Adrenal gland (tissue), 19 donors: ENCODE measurements at places on chromosomes 6 and 20. TPM values are rescaled to one million over a fixed set of nuclear protein-coding genes. Genes with fewer than 3 reads are reported as not detected.
A peak's percentile ranks its signal among the peaks of the same experiment; 100 is the strongest.

DNA sequence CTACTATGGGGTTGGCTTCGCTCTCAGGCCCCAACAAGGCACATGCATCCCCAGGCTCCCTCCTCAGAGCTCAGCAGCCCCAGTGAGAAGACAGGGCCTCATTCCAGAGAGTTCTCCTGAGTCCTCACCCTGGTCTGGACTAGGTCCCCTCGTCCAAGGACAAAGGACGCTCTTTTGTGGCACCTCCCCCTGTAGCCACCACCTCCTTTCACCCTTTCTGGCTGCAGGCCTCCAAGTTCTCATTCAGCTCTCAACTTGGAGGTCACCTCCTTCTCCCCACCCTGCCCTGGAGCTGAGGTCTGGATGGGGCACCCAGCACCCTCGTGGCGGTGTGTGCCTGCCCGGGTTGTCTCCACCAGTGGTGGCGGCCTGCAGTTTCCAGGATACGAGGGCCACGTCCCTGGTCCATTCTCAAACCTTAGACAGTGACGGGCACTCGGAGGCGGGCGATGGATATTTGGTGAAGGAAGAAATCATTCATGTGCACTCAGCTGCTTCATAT, 2.5 kb downstream of the UNC93A start:
- no peaks in the 10 kb centered on the region for H3K36me3 ChIP-seq
- H3K4me1 ChIP-seq = no peaks in the 10 kb centered on the region
- no peak overlapping the region for H3K27ac ChIP-seq
- no peak overlapping the region for H3K4me3 ChIP-seq
- H3K27me3 ChIP-seq = no peaks in the 10 kb centered on the region

GRCh38 chr6:6806844-6807518, 218.5 kb downstream of the LY86 start:
- peaks cover 25% of the 10 kb centered on the region for H3K4me1 ChIP-seq
- H3K4me3 ChIP-seq = no peak overlapping the region
- H3K27ac ChIP-seq = peak overlapping the region; percentile 62
- no peaks in the 10 kb centered on the region for H3K36me3 ChIP-seq
- no peak for DNase-seq

- peak overlapping the region; percentile 66 for H3K27ac ChIP-seq
- H3K4me3 ChIP-seq = no peak overlapping the region
- DNase-seq = peak; percentile 67
- H3K27me3 ChIP-seq = no peaks in the 10 kb centered on the region
- H3K36me3 ChIP-seq = no peaks in the 10 kb centered on the region
- H3K4me1 ChIP-seq = peaks cover 42% of the 10 kb centered on the region
These were observed 22.4 kb upstream of the SLC9A8 start for GRCh38 chr20:49790077-49790798.

RBBP8NL gene
- total RNA-seq = not detected

DNA sequence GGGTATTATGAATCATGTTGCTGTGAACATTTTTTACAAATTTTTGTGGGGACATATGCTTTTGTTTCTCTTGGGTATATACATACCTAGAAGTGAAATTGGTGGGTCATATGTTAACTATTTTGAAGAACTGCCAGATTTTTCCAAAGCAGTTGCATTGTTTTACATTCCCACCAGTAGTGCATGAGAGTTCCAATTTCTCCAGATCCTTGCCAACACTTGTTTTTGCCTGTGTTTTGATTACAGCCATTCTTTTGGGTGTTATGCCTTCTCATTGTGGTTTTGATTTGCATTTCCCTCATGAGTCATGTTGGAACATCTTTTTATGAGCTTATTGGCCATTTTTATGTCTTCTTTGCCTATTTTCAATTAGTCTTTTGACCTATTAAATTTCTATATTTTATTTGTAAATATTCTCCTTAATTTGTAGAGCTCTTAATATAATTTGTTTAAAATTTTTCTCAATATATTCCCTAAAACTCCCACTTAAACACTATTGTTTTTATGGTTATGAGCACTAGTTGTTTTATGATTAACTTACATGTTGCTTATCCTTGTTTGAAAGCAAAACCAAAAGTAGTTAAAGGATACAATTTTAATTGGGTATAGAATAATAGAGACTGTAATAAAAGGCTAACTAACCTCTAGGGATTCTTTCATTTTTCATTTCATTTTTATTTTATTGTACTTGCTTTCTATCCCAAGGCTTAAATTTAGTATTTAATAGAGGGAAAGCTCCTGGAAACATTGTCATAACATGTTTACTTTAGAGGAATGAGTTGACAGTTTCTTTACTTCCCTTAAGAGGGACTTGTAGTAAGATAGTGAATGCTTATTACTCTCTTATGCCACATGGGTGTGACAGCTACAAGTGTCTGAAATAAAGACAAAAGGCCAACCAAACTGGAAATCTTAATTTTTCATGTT, 5.5 kb downstream of the UBR2 start:
- peaks cover 9% of the 10 kb centered on the region for H3K36me3 ChIP-seq
- DNase-seq = no peak
- no peak overlapping the region for H3K4me3 ChIP-seq
- peaks cover 58% of the 10 kb centered on the region for H3K4me1 ChIP-seq
- no peaks in the 10 kb centered on the region for H3K27me3 ChIP-seq
- no peak overlapping the region for H3K27ac ChIP-seq

DNA sequence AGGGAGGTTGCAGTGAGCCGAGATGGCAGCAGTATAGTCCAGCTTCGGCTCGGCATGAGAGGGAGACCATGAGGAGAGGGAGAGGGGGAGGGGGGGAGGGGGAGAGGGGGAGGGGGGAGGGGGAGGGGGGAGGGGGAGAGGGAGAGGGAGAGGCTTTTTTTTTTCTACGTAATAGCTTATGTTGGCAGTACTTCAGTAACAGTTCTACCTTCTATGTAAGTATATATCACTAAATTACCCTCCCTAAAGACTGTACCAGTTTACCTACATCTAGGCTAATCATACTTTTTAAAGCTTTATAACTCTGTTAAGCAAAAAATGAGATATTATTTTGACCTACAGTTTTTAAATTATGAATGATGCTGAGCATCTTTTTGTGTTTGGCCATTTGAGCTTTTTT, 13.6 kb downstream of the TM9SF4 start:
- H3K27me3 ChIP-seq = no peaks in the 10 kb centered on the region
- no peak for DNase-seq

DNA sequence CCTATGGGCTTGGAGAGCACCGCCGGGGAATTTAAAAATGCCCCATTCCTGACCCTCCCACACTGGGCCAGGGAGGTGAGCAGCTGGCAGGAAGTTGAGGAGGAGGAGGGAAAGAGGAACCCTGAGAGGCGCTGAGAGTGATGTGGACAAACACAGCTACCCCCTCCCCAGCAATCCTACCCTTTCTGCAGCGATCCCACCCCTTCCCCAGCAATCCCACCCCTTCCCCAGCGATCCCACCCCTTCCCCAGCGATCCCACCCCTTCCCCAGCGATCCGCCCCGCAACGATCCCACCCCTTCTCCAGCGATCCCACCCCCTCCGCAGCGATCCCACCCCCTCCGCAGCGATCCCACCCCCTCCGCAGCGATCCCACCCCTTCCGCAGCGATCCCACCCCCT, 111.6 kb downstream of the SYCP2 start:
- no peaks in the 10 kb centered on the region for H3K4me1 ChIP-seq
- no peak overlapping the region for H3K4me3 ChIP-seq
- no peak for DNase-seq
- no peak overlapping the region for H3K27ac ChIP-seq
- no peaks in the 10 kb centered on the region for H3K36me3 ChIP-seq

GRCh38 chr20:34713194-34713943, 9.2 kb downstream of the TP53INP2 start:
- H3K27ac ChIP-seq = peak overlapping the region; percentile 66
- no peak overlapping the region for H3K4me3 ChIP-seq
- no peaks in the 10 kb centered on the region for H3K27me3 ChIP-seq
- H3K36me3 ChIP-seq = peaks cover 10% of the 10 kb centered on the region
- peak; percentile 72 for DNase-seq
- H3K4me1 ChIP-seq = peaks cover 38% of the 10 kb centered on the region

CGAS gene
- 3.0 TPM for total RNA-seq

- no peaks in the 10 kb centered on the region for H3K4me1 ChIP-seq
- H3K27ac ChIP-seq = no peak overlapping the region
- H3K36me3 ChIP-seq = no peaks in the 10 kb centered on the region
- no peaks in the 10 kb centered on the region for H3K27me3 ChIP-seq
- DNase-seq = peak; percentile 25
- no peak overlapping the region for H3K4me3 ChIP-seq
These were observed 39.7 kb upstream of the TULP1 start for GRCh38 chr6:35552285-35552917.

GRCh38 chr6:161073930-161074329, 82.4 kb downstream of the MAP3K4 start:
- no peak for DNase-seq
- no peaks in the 10 kb centered on the region for H3K27me3 ChIP-seq

- no peak for DNase-seq
- H3K4me1 ChIP-seq = no peaks in the 10 kb centered on the region
- H3K27ac ChIP-seq = no peak overlapping the region
- H3K36me3 ChIP-seq = no peaks in the 10 kb centered on the region
- no peak overlapping the region for H3K4me3 ChIP-seq
- H3K27me3 ChIP-seq = no peaks in the 10 kb centered on the region
These were observed 71.5 kb downstream of the CRYBG1 start for GRCh38 chr6:106431972-106432371.

DNA sequence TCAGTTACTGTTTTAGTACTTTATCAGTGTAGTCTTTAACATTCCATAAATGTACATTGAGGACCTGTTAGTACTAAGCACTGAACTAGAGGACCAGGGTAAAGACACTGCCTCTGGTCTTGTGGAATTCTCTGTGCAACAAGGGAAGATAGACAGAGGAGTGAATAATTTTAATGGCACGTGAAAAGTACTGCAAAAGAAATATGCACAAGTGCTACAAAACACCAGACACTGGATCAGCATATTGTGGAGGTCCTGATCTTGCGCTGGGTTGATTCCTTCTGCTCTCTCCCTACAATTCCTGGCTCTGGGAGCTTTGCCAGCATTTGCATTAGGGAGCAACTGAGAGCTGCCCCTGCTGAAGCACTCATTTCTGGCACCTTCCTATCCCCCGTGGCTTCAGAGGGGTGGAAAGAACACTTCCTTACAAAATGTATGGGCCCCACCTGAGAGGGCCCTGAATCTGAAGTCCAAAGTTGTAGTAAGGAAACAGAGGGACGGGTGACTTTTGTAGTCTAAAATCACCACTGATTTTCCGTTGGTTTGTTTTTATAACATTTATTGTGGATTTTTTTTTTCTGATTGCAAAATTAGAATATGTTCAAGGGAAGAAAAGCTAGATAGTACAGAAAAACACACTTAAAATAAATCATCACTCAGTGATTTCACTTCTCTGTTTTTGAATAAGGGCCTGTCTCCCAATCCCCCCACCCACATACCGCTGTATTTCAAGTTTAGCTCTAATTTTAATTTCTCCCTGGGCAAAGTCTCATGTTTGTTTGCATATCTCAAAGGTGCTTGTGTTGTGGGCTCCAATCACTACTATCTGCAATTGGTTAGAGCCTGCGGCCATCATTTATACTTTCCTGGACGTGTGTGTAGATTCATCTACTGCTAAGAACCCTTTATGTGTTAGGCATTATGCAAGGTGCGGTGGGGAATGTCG, 4.9 kb downstream of the PKIG start:
- peaks cover 13% of the 10 kb centered on the region for H3K4me1 ChIP-seq
- no peak for DNase-seq
- no peak overlapping the region for H3K4me3 ChIP-seq
- H3K27ac ChIP-seq = peak overlapping the region; percentile 0

DNA sequence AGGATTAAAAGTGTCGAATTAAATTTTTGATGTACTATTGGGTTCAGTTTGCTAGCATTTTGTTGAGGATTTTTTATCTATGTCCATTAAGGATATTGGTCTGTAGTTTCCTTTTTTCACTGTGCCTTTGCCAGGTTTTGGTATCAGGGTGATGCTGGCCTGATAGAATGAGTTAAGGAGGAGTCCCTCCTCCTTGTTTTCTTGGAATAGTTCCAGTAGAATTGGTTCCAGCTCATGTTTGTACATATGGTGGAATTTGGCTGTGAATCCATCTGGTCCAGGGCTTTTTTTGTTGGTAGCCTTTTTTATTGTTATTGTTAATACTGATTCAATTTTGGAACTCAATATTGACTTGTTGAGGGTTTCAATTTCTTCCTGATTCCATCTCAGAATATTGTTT, 141.8 kb downstream of the SIM1 start:
- no peak for DNase-seq
- H3K27ac ChIP-seq = no peak overlapping the region
- H3K4me1 ChIP-seq = no peaks in the 10 kb centered on the region
- H3K27me3 ChIP-seq = no peaks in the 10 kb centered on the region

DNA sequence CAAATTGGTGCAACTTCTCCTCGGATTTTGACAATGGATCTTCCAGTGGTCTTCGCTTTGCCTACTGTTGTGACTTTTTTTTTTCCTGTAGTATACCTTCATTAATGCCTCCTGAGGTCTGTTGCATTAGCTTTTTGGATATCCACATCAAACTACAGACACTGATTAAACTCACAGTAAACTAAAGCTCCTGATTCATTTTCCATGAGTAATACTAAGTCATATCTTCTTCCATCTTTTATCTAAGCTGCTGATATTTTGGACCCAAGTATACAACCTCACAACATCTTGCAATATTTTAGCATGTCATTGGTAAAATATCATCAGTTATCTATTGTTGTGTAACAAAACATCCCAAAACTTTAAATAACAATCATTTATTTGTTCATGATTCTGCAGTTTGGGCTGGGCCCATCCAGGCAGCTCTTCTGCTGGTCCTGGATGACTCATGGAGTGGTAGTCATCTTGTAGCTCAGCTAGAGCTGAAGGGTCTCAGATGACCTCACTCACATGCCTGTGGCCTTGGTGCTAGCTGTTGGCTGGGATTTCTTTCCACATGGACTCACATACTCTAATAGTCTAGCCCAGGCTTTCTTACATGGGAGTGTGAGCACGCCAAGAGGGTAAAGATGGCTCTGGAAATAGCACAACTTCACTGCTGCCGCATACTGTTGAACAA, 78.3 kb upstream of the SRSF6 start:
- no peak overlapping the region for H3K27ac ChIP-seq
- no peak overlapping the region for H3K4me3 ChIP-seq
- H3K36me3 ChIP-seq = no peaks in the 10 kb centered on the region
- no peaks in the 10 kb centered on the region for H3K4me1 ChIP-seq
- no peak for DNase-seq

L3MBTL1 gene
- total RNA-seq = 21.0 TPM

- H3K36me3 ChIP-seq = no peaks in the 10 kb centered on the region
- H3K27ac ChIP-seq = no peak overlapping the region
- peaks cover 12% of the 10 kb centered on the region for H3K27me3 ChIP-seq
- peak; percentile 87 for DNase-seq
These were observed 56.0 kb downstream of the OTOR start for GRCh38 chr20:16803965-16804792.

DNA sequence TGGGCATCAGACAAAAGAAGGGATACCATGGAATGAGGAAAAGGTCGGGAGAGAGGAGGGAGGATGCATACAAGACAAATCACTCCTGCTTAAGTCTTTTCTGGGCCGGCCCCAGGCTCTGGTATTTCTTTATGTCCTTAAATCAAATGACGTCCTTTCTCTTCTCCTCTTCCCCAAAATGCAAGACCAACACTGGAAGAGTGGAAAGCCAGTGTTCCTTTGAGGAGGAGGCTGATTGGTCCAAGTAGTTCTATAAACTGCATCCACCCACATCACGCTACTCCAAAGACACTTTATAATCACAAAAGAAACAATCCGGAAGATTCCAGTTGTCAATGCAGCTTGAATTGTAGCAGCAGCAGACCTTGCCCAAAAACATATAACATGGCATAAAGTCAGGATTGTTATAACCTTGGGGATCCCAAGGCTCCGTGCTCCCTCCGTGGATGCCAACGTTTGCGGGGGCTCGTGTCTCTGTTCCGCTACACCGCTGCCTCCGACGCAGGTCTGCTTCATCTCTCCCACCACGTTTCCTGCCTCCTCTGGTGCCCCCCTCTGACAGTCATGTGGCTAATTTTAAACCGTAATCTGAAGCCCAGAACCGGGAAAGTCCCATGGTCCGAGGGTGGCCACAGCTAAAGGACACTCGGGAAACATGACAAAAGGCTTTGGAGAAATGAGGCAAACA, 47.1 kb downstream of the MCUR1 start:
- H3K27me3 ChIP-seq = no peaks in the 10 kb centered on the region
- peak; percentile 57 for DNase-seq
- no peak overlapping the region for H3K27ac ChIP-seq
